ENCODE measurements at places on chromosomes 1 and 21.

GRCh38 chr1:59596432-59596831, 218.3 kb upstream of the HOOK1 start:
- no peak for DNase-seq

DNA sequence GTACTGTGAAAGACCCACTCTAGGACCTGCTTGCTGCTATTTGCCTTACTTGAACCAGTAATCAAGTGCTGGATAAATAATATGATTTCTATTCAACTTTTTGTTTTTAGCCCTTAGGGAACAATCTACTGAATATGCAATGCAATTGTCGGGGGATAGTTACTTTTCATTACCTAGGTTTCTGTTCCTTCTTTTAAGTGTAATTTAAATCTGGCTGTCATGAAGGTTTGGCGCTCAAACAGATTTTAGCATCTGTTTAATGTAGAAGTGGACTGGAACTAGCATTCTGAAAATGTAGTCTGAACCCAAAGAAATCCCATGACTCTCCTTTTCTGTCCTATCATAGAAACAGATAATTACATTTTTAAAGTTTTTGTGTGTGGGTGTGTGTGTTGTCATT, 4.8 kb downstream of the MGST3 start:
- DNase-seq = no peak

- DNase-seq = no peak
Measured at GRCh38 chr1:177907000-177907399, 62.9 kb downstream of the SEC16B start.

- no peak for DNase-seq
Measured at GRCh38 chr1:182262425-182262824, 129.2 kb downstream of the GLUL start.

- no peak for DNase-seq
Measured at GRCh38 chr1:190619724-190620123, 142.1 kb upstream of the BRINP3 start.

DNA sequence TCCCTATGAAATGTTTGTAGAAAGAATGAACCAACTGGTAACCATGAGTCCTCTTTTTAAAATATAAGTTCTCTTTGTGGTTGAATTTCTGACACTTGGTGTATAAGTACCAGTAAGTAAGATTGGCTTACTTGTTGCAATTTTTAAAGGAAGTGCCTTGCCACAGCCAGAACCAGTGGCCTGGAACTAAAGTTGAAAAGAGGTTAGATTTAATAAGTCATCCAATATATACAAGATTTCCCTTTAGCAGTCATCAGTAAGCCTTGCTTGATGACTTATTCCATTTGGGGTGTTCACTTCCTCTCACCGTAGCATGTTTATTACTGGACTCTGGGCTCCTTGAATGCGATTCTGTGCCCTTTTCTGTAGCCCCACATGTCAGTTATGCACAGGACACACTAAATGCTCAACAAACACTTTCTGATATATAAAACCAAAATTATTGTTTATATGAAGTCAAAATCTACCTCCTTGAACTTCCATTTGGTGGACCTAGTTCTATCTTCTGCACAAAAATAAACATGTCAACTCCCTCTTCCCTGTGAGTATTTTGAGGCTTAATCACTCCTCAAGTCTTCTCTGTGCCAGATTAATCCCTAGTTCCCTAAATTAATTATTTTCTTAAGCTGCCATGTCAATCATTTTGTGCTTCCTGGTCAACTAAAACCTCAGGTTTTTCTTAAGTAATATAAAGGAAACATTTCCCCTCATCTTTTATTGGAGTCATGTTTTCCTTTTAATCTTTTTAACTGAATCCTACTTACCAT, 218.1 kb downstream of the ST6GALNAC3 start:
- no peak for DNase-seq

DNA sequence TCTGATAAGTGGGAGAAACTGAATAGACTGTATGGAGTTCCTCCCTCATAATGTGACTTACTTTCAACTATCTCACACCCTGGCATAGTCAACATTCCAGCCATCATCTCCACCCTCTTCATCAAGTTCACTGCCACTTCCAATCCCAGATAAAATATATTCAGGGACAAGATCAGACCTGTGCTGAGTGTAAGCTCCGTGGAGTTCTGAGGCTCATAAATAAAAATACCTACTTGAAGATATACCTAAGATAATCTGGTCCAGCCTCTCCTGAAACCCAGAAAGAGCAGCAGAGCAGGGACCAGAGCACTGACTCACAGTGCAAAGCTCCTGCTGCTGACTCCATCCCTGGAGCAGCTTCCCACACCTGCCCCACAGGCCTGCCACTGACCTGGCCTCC, 1.7 kb upstream of the LCE7A start:
- DNase-seq = no peak

DNA sequence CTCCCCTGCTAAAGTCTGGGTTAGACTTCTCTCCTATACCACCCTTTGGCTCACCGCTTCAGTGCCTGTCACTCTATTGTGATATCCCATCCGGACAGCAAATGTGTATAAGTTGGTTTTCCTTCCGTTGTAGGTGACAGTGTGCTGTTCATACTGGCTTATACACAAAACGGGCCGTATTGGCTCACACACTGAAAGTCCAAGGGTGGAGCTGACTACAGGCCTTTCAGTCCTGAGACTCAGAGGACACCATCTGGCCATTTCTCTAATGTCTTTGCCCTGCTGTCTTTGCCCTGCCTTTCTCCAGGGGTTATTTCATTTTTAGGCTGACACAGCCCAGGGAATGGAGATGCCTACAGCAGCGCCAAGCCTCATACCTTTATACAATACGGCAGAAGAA, 90.7 kb downstream of the URB2 start:
- no peak for DNase-seq

DNA sequence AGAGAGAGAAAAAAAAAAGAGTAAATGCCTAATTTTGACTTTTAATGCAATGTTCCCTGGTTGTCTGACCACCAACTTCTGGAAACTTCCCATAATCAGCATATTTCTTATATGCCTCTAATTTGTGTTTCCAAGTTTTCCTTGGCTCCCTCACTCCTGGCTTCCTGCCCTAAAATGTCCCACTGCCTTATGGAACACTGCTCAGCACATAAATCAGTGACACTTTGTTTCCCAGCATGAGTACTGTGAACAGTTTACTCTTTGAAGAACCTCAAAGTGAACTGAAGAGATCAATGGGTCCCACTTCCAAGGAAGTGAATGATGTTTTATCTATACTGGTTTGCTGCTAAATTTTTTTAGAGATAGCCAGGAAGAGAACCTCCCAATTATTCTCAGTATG, 271.3 kb upstream of the PRMT6 start:
- no peak for DNase-seq

- DNase-seq = no peak
Measured at GRCh38 chr1:112800289-112800688, 85.2 kb upstream of the PPM1J start.

GRCh38 chr1:83632906-83633305, 366.0 kb downstream of the TTLL7 start:
- DNase-seq = no peak

DNA sequence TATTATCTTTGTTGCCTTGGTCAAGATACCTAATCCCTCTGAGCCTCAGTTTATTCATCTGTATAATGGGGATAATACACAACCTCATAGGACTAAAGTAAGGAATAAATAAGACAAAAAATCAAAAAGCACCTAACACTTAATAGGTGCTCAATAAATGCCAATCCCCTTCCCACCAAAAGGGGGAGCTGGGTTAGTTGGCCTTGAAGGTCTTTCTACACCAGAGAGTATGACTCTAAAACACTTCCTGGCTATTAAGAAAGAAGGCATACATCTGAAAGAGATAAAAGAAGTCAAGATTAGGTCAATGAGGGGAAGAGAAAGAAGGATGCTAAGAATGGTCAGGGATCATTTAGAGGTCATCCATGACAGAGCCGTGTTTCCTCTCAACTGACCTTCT, 11.1 kb downstream of the VSIG8 start:
- no peak for DNase-seq

DNA sequence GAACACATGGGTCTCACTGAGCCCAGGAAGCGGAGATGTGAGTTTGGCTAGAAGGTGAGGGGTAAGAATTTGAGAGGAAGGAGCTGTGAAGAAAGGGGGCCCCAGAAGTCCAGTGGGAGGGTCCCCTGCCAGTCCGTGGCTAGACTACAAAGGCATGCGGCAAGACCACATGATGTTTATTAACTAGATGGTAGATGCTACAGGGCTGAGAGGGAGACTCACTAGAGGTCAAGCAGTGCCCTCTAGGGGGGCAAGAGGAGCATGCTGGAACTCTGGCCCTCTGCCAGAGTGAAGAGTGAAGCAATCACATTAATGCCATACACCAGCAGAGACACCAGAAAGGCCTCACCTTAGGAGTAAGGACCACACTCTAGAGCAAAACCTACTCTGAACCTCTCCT, 12.2 kb downstream of the KIAA0319L start:
- DNase-seq = peak; percentile 35

GRCh38 chr1:42618866-42619265, 39.4 kb upstream of the PPIH start:
- DNase-seq = no peak

GRCh38 chr1:97907886-97908285, 12.9 kb downstream of the DPYD start:
- DNase-seq = no peak

DNA sequence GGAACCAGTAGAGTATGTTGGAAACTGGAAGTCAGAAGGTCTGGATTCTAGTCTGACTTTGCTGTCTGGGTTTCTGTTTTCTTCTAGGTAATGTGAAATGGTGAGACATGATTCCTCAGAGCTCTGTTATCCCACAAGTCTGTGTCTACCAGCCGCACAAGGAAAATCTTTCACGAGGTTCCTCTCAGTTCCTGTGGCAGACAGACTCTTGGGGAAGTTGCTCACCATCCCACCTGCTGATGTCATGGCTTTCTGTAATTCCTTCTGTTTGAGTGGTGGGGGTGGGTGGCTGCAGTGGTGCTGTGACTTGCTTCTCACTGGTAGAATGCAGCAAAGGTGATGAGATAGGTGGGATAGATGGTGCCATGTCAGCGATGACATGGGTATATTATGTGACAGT, 17.1 kb upstream of the SCMH1 start:
- DNase-seq = no peak

DNA sequence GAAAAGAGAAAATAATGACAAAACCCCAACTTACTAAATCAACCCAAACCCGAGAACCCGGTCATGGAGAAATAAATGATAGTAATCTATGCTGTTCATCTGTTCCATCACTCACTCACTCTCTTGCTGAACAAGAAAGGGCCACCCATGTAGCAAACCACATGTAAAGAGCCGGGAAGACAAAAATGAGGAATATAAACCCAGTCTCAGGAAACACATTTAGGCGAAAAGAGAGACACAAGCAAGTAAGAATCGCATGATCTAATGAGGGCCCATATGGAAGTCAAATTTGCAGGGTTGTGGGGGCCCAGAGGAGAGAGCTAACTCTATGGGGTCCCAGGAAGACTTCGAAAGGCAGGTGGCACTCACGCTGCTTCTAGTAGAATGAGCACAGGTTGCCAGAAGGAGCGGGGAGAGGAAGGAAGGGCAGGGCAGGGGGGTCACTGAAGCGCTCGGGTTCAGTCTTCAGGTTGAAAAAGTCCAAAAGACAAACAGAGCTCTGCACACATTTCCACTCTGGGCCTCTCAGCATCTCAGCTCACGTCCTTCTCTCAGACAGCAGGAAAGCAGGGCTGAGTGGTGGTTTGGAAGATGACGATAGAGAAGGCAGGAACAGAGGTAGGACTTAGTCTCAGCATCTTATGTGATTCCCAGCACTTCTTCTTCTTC, 142.9 kb upstream of the KRTAP19-8 start:
- no peak for DNase-seq

DNA sequence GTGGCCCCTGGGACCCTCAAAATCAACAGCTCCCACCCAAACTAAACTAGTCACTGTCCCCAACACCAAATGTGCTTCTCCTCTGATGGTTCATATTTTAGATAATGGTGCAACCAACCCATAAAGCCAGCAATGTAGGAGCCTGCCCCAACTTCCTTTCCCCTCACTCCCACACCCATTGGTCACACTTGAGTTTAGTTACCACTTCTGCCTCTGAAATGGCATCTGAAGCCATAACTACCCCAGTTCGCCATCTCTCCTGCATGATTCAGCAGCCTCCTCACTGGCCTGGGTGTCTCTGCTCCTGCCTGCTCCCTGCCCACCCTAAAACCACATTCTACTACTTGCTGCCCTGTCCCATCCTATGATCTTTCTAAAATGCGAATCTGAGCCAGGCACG, 3.4 kb upstream of the CDCP2 start:
- no peak for DNase-seq

- DNase-seq = no peak
Measured at GRCh38 chr1:3459051-3459908, 4.8 kb downstream of the ARHGEF16 start.

- no peak for DNase-seq
Measured at GRCh38 chr1:176903474-176903873, 261.0 kb downstream of the ASTN1 start.

- DNase-seq = no peak
Measured at GRCh38 chr1:57252597-57253294, 171.1 kb downstream of the DAB1 start.

DNA sequence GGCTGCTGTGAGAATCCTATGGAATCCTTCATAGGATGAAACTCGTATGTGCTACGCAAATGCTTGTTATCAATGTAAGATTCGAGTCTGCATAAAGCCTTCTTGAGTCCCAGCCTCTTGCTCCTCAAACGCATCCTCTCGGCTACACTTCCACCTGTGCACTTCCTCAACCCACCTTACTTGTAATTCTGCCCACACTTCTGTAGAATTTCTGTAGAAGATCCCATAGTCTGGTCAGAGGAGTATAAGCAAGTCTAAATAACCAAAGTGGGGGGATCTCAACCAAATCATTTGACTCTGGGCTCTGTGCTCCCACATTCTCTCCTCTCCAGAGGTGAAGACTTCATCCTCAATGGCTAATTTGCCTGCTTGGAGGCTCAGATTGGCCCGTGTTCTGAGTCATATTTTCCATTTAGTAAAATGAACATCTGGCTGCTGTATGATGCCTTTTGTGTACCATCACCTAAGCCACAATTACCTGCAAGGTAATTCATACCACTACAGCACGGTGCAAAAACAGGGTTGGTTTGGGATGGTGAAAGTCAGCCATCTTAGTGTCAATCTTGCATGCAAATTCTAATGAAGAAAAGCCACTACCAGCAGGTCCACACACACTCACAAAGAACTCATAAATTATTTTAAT, 63.2 kb downstream of the ITPKB start:
- DNase-seq = no peak

- no peak for DNase-seq
Measured at GRCh38 chr1:219659684-219660083, 46.8 kb upstream of the ZC3H11B start.

GRCh38 chr21:42864815-42865775, 14.2 kb downstream of the WDR4 start:
- no peak for DNase-seq

GRCh38 chr1:213104604-213105003, 53.6 kb downstream of the RPS6KC1 start:
- no peak for DNase-seq
